Foreskin melanocyte (primary cell): ENCODE measurements at places on chromosomes 6 and 20.
A peak's percentile ranks its signal among the peaks of the same experiment; 100 is the strongest.

- DNase-seq = no peak
These were observed 657 bp upstream of the LTV1 start for GRCh38 chr6:143842461-143842901.

DNA sequence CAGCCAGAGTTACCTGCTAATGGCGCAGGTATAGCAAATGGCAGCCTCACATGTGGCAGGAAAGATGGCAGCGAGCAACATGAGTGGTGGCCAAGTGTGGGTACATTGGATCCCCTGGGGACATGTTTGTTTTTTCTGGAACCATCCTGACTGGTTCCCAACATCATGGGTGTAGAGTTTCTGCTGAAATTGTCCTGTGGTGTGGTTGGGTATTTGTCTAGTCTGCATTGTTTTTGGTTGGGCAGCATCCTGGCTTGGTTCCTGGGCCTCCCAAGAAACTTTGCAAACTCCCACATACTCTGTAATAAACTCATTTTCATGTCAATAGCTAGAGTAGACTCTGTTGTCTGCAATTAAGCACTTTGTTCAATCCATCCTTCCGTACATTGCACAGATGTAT is 282.6 kb downstream of the CDC5L start:
- no peak for DNase-seq

DNA sequence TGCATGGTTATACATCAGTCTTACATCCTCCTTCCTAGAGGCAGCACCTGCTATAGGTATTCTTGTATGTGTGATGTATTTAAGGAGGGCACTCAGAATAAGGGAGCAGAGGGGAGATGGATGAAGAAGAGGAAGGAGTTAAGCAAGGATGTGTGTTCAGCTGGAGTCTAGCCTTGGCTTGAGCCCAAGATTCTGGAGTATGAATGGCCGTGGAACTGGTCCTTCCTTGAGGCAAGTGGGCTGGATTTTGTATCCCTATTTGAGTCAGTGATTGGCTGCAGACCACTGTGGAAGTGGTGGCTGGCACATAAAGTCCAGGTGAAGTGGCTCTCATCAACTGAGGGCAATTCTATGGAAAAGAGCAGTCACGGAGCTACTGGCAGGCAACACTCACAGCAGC is 112.0 kb upstream of the RNF24 start:
- DNase-seq = no peak

DNA sequence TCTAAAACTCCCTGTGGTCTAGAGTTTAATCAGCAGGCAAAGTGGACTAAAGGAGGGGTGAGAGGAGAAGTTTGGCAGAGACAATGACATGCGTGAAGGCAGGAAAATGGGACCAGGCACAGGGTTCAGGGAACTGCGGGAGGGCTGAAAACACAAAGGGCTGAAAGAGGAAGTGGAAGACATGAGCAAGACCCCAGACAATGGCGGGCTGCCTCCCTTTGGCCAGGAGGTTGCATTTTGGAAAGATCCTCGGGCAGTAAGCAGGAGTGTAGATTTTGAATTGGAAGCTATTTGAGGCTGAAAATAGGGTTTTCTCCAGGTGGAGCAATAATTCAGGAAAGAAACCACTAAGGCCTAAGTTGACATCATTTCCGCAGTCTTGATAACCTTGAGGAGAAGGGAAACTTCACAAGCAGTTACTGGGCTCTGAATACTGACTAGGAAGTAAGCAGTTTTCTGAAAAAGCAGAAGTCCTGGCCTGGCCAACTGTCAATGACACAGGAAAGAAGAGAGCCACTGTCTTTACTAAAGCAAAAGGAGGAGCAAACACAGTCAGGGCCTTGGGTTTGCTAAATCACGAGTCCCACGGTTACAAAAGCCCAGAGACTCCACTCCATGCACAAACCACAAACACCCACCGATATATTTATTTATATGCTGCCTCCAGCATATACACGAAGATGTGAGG is 3.4 kb downstream of the LY86 start:
- no peak for DNase-seq

- no peak for DNase-seq
These were observed 137.7 kb upstream of the MAFB start for GRCh38 chr20:40826699-40827098.

GRCh38 chr6:144394210-144394609 is 109.1 kb downstream of the UTRN start:
- DNase-seq = no peak

- peak; percentile 42 for DNase-seq
These were observed 558 bp downstream of the XKR7 start for GRCh38 chr20:31968291-31969126.

GRCh38 chr20:5729348-5729747 is 20.9 kb upstream of the SHLD1 start:
- DNase-seq = no peak

DNA sequence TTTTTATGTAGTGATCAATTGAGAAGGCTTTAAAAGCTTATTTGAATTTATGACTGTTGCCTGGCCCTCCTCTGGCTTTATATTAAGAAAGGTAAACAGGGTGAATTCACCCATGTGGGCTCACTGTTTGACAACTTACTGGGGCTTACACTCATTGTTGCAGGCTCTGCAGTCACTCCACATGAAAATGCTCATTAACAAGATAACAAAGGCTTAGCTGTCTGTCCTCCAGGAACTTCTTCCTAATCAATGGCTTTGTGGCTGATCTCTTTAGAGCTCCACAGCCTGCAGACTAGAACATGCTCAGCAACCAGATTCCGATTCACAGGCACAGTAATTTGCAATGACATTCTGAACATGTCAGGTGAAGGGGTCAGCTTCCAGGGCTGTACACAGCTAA is 323.2 kb upstream of the MAN1A1 start:
- no peak for DNase-seq

- DNase-seq = no peak
These were observed 174.2 kb downstream of the DLL1 start for GRCh38 chr6:170116636-170117035.

GRCh38 chr6:113920663-113921267 is 50.2 kb downstream of the HDAC2 start:
- DNase-seq = no peak

GRCh38 chr6:112286010-112286409 is 31.6 kb upstream of the LAMA4 start:
- DNase-seq = no peak

GRCh38 chr20:16392346-16392745 is 180.9 kb downstream of the KIF16B start:
- DNase-seq = no peak

- no peak for DNase-seq
These were observed 12.3 kb downstream of the NHLRC1 start for GRCh38 chr6:18110162-18110561.
